ENCODE measurements at places on chromosomes 4 and X.

DNA sequence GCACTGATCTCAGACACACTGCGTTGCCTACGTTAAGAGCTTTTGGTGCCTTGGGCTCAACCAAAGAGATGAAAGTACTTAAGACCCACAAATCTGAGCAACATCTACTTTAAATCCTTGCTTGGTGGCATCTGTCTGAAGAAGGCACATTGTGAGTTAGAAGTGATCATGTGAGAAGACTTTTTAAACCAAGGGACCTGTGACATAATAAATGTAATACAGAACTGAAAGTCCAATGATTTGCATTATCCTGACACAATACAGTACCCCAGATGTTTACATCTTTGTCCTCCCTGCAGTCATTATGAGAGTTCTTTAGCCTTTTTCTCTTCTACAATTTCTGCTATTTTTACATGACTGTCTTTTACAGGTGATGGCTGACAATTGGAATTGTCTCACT lies 96.7 kb upstream of the FTHL17 start:
- DNase-seq, result no peak

DNA sequence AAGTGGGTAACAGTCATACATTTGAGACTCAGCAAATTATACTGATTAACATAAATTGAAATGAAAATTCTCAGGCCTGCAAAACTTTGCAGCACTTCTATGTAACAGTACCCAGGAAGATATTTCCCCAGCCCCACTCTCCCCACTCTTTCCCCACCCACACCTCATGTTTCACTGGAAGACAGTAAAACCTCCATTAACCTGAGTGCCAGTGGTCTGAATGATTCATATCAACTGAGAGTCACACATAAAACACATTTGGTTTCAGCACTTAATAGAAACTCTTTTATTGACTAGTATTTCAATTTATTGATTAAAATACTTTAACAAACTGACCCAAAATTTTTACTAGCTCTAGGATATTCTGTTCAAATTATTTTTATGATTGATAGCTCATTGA lies 6.9 kb downstream of the CXCL6 start:
- DNase-seq, result peak; percentile 70

GRCh38 chr4:3127112-3127511 lies 52.6 kb downstream of the HTT start:
- DNase-seq, result no peak

DNA sequence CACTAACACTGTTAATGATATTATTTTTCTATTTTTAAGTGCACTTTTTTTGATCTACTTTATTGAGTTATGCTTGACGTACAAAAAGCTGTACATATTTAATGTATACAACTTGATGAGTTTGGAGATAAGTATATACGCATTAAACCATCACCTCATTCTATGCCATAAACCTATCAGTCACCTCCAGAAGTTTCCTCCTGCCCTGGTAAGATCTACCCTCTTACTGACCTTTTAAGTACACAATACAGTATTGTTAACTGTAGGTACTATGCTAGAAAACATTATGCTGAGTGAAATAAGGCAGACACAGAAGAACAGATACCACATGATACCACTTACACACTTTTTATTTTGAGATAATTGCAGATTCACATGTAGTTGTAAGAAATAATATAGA lies 36.9 kb downstream of the INTS6L start:
- DNase-seq, result no peak

DNA sequence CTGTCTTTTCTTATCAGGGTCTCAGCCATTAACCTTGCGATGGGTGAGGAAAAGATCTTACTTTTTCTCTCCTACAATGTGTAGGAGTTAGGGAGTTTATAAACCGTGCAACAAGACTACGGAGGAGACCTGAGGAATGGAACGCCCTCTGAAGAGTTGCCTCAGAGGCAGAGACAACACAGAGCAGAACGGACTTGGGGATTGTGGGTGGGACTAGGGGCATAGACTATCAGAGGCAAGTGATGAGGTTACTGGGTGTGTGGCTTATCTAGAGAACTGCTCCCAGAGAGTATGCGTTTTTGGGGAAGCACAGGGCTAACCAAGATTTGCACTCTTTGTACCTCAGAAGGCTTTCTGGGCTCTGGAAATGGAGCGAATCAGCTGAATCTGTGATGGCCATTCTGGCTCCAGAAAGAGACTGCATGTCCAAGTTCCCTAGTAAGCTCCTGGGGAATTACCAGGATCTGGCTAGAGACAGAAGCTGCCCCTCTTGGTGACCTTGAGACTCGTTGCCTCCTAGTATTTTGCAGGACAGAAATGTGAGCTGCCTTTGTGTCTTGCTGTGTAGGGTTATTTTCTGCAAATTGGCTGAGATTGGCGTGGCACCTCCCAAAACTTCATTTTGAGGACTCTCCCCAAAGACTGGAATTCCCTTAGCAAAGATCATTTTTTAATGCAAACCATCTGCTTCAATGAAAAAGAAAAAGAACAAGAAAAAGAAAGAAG lies 118.9 kb downstream of the ARSF start:
- DNase-seq, result no peak

GRCh38 chr4:85522277-85522676 lies 47.3 kb downstream of the ARHGAP24 start:
- no peak for DNase-seq

DNA sequence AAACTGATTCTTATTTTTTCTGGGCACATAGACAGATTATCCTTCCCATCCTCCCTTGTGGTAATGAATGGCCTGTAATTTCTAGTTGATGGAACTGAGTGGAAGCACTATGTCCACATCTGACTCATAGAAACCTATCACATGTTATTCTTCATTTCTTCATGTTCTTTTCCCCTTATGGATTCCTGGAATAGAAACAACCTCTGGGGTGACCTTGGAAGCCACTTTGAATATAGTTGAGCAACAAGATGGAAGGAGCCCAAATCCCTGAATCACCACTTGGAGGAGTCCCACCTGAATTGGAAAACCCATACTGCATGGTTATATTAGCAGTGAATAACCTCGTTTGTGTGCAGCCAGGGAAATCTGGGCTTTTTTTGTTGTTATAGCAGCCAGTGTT lies 137.8 kb downstream of the MID1IP1 start:
- DNase-seq, result no peak
